HL-60 (cell line): ENCODE measurements at places on chromosomes 5 and 9.

- no peak for DNase-seq
Measured at GRCh38 chr5:6453937-6454560, 5.4 kb downstream of the UBE2QL1 start.

DNA sequence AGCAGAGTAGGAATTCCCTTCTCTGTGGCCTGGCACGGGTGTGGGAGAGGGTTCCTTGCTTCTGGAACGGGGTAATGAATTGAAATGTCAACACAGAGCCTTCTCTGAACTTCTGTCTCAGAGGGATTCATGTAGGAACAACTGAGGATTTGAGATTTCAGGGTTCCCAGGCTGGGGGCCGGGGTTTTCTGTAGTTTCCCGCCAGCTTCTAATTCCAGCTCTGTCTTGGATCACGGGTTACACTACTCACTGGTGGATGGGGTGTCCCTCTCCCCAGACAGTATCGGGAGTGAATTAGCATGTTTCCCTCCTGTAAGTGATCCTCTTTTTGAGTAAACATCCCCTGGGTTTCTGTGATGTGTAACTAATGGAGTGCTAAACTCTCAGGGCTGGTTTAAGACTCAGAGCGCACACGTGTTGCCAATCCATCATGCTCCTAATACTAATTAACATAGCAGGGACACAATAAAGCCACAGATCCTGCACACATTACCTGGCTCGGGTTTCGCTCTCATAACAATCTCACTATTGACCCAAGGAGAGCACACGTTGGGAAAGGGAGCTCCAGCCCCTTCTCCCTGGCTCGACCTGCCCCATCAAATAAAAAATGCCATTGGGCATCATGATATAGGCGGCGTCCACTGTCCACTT is 18.1 kb upstream of the DMRT2 start:
- no peak for DNase-seq

DNA sequence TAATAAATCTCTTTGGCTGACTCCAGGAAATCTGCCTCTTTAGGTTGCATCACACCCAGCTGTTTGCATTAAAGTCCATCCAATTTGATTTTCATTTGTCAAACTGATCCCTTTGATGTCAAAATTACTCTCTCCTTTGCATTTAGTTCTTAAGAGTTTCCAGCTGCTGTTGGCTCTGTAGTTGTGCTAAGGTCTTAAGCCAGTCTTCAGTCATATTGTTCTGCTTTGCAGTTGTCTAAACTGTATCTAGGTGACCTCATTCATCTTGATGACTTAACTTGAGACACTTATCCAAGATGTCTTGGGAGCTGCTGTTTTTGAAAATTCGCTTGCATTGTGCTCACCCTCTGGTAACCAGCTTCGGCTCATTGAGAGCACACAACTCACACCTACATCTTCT is 386.9 kb upstream of the TLE4 start:
- no peak for DNase-seq

GRCh38 chr5:9173281-9174048 is 372.4 kb downstream of the SEMA5A start:
- no peak for DNase-seq

DNA sequence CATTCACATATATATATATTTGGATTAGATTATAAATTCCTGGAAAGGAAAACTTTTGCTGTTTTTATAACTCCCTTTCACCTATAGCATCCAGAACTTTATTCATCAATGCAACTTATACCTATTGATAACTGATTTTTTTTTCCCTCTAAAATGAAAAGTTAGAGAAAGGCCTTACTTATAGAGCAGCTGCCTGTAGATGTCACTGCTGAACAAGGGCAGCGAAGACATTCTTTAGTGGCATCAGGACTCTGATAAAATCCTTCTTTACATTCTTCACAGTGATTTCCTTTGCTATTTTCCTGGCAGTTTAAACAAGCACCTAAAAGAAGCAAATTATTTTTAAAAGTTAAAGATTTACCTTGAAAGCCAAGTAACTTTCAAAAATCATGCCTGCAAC is 32.3 kb upstream of the CDK5RAP2 start:
- DNase-seq: no peak

DNA sequence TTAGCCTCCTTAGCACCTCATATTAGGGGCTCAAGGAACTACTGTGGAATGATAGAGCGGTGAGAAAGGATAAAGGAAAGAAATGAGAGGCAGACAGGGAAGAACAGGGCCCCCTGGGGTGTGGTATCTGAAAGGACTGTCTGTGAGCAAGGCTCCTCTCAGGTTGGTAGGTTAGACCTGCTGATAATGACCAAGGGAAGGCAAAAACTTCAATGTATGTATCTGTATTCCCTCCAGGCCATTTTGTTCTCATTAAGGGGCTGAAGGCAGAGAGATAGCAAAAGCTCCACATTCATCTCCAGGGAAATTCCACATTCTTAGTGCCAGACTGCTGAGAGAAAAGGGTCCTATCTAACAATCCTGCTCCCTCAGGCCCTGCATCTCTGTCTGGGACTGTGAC is 28.6 kb downstream of the TRIM32 start:
- DNase-seq: no peak

GRCh38 chr9:131732061-131732526 is 7.8 kb downstream of the RAPGEF1 start:
- DNase-seq: no peak

GRCh38 chr9:91503673-91504081 is 80.0 kb upstream of the NFIL3 start:
- peak; percentile 44 for DNase-seq

GRCh38 chr5:107474361-107474715 is 196.4 kb downstream of the EFNA5 start:
- no peak for DNase-seq

- no peak for DNase-seq
Measured at GRCh38 chr5:136516637-136517036, 151.3 kb upstream of the TRPC7 start.

- DNase-seq: no peak
Measured at GRCh38 chr5:32908641-32909040, 197.5 kb downstream of the NPR3 start.
